NCI-H774 (cell line): ENCODE measurements at places on chromosomes 7 and 10.

DNA sequence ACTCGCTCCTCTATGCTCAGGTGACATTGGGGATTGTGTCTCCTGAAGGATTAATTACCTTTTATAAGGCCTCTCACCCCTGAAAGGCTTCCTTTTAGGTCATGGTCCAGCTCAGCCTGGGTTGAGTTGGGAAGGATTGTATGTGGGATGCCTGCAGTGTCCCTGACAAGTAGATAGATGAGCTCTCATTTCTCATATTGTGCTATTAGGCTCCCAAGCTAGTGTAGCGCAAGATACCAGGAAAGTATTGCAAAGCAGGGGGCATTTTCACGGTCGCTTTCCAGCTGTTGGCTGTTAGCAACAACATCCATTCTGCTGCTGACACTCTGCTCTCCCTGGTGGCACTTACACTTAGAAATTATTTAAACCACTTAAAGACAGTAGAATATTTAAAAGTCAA lies 31.9 kb downstream of the NXPH1 start:
- DNase-seq: no peak

DNA sequence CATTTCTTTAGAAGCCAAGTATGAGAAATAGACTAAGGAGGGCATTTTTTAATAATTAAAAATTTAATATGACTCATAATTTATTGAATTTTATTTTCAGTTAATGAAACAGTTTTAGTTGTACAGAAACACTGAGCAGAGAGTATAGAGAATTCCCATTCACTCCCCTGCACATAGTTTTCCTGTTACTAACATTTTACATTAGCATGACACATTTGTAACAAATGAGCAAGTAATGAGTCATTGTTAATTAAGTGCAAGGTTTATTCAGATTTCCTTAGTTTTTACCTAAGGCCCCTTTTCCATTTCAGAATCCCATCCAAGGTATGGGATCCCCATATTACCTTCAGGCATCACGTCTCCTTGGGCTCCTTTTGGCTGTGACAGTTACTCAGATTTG lies 271.5 kb upstream of the FZD8 start:
- DNase-seq: no peak

- DNase-seq: peak; percentile 23
Measured at GRCh38 chr7:49692516-49692915, 80.9 kb upstream of the VWC2 start.

GRCh38 chr7:126501617-126502016 lies 751.1 kb downstream of the GRM8 start:
- no peak for DNase-seq

- DNase-seq: peak; percentile 77
Measured at GRCh38 chr7:83593921-83594475, 54.9 kb downstream of the SEMA3E start.

DNA sequence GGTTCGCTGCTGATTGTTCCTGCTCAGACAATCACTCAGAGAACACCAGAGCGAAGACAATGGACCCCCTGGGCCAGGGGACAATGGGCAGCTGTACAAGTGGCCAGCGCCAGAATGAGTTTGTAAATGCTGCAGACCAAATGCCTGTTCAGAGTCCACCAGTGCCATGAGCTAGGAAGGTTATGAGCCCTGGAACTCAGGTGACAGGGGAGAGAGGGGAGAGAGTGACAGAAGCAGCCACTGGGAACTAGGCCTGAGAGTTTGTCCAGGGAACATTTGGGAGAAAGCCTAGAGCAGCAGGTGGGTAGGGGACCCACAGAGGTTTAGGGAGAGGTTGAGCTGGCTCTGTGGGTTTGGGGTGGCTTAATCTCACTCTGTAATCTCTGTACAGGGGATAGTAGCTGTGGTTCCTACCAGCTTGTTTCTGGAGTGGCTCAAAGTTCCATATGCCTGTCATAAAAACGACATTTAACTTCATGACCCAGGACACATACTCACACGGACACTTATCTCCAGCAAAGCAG lies 60.4 kb downstream of the C10orf105 start:
- DNase-seq: no peak
